ENCODE measurements at places on chromosomes 2 and 18. TPM values are rescaled to one million over a fixed set of nuclear protein-coding genes. Genes with fewer than 3 reads are reported as not detected.
A peak's percentile ranks its signal among the peaks of the same experiment; 100 is the strongest.

GRCh38 chr2:163374282-163374681 is 361.5 kb downstream of the FIGN start:
- H3K4me3 ChIP-seq, result no peak overlapping the region
- no peak overlapping the region for H3K27ac ChIP-seq
- no peaks in the 10 kb centered on the region for H3K4me1 ChIP-seq

GRCh38 chr2:97359861-97360584 is 229.7 kb downstream of the ANKRD36B start:
- DNase-seq, result peak; percentile 86
- no peak overlapping the region for H3K4me3 ChIP-seq
- H3K36me3 ChIP-seq, result no peaks in the 10 kb centered on the region
- H3K4me1 ChIP-seq, result peaks cover 11% of the 10 kb centered on the region
- no peak overlapping the region for H3K27ac ChIP-seq

DNA sequence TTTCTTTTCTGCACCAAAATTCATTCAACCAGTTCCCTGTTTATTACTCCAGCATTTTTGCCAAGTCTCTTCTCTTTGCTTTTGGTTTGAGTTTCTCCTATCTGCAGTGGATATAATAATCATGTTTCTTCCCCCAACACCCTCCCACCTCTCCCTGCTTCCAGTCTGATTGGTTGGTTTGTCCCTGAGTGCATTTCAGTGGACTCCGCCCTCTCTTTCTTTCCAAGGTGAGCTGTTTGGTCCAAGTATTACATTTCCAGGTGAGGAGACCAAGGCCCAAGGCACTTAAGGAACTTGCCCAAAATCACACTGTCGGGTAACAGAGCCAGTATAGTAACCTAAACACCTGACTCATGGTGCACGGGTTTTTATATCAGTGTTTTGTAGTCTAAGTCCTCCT is 17.7 kb downstream of the MRO start:
- H3K27ac ChIP-seq, result no peak overlapping the region
- DNase-seq, result no peak
- no peaks in the 10 kb centered on the region for H3K27me3 ChIP-seq
- no peaks in the 10 kb centered on the region for H3K4me1 ChIP-seq

GRCh38 chr18:80105369-80106167 is 3.5 kb upstream of the ADNP2 start:
- H3K4me3 ChIP-seq, result no peak overlapping the region
- H3K4me1 ChIP-seq, result peaks cover 6% of the 10 kb centered on the region
- no peaks in the 10 kb centered on the region for H3K27me3 ChIP-seq
- H3K27ac ChIP-seq, result no peak overlapping the region

DNA sequence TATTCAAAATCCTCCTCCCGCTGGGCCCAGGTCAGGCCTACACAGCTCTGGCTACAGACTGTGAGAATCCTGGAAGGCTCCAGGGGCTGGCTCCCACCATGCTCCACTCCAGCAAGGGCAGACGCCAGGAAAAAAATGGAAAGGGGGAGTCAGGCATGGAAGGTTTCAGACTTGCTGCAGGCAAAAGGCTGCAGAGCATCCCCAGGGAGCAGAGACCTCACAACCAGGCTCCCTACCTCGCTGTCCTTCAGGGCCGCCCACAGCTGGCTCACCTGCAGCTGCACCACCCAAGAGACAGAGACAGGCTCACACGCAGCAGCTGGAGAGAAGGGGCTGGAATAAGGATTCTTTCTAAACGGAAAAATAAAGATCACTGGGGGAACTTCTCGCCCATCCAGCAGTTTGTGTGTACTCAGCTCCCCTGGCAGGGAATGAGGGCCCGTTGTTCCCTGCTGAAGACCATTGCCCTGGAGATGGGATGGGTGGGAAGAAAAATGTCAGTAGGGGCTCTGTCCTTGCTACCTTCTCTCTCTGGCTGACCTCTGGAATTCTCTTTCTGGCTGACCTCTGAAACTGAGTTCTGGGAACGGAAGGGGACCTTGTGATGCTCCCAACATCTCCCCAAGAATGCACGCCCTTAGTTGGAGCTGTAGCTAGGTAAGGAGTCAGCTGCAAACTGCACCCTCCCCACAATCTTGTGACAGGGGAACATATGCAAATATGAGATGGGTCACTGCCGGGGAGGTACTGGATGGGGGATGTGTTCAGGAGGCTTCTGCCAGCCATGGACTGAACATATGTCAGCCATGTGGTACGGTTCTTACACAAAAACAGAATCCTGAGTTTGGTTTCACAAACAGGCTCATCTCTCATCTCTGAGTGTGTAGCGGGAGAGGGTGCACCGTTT is 34.5 kb downstream of the BCL2 start:
- no peak overlapping the region for H3K4me3 ChIP-seq
- H3K27me3 ChIP-seq, result no peaks in the 10 kb centered on the region
- no peak overlapping the region for H3K27ac ChIP-seq
- no peak for DNase-seq
- no peaks in the 10 kb centered on the region for H3K4me1 ChIP-seq

The ARHGAP25 gene
- total RNA-seq, result not detected

The PLB1 gene
- total RNA-seq, result 1.7 TPM

The COL4A4 gene
- 6.0 TPM for total RNA-seq

DNA sequence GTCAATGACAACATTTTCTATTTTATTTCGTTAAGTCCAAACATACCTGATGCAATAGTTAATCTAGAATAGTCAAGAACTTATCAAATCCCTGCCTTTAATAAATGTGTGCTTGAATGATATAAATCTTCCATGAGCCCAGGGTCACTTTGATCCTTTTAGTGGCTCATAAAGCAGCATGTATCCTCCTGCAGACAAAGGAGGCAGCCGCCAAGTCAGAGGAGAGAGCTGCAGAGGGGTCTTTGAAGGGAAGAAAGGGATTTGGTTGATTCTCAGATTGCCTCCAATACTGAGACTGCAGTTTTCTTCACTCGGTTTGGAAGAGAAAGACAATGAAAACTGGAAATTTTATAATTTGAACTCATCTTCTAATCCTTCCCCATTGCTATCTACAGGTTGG is 378.4 kb upstream of the PIK3C3 start:
- DNase-seq, result no peak
- no peak overlapping the region for H3K27ac ChIP-seq
- no peak overlapping the region for H3K4me3 ChIP-seq
- H3K27me3 ChIP-seq, result no peaks in the 10 kb centered on the region
- H3K36me3 ChIP-seq, result no peaks in the 10 kb centered on the region

The HOXD13 gene
- not detected for total RNA-seq

GRCh38 chr2:27218614-27219013 is 1.4 kb downstream of the CAD start:
- peak overlapping the region; percentile 76 for H3K4me3 ChIP-seq
- H3K4me1 ChIP-seq, result peaks cover 19% of the 10 kb centered on the region
- H3K36me3 ChIP-seq, result peaks cover 18% of the 10 kb centered on the region

GRCh38 chr2:114113518-114113917 is 223.6 kb downstream of the ACTR3 start:
- DNase-seq, result no peak
- no peaks in the 10 kb centered on the region for H3K36me3 ChIP-seq
- H3K4me3 ChIP-seq, result no peak overlapping the region
- no peaks in the 10 kb centered on the region for H3K4me1 ChIP-seq
- peaks cover 28% of the 10 kb centered on the region for H3K27me3 ChIP-seq

DNA sequence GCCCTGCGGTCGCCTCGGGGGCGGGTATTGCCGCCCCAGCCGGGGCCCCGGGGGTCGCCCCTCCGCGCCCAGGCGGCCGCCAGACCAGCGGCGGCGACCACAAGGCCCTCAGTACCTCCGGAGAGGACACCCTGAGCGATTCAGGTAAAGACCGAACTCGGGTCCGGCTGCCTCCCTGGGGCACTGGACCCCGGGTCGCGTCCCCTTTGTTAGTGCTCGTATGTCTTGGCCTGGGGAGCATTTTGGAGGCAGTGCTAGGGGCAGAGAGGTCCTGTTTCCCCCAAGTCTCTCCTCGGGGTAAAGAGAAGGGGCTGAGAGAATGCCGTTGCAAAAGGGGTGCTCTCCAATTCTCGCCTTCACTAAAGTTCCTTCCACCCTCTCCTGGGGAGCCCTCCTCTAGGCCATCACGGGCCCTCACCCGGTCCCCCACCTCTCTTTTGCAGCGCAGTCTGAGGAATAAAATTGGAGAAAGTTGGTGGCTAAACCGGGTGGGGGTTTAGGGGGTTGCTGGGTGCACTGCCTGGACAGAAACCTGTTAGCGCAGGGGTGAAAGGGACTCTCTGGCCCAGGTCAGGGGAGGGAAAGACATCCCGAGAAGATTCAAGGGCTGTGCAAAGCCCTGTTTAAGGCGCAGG is 2.5 kb downstream of the MYCN start:
- H3K4me1 ChIP-seq, result no peaks in the 10 kb centered on the region
- DNase-seq, result no peak
- no peak overlapping the region for H3K27ac ChIP-seq
- no peak overlapping the region for H3K4me3 ChIP-seq

The FEV gene
- not detected for total RNA-seq

The RAB6C gene
- total RNA-seq, result not detected

DNA sequence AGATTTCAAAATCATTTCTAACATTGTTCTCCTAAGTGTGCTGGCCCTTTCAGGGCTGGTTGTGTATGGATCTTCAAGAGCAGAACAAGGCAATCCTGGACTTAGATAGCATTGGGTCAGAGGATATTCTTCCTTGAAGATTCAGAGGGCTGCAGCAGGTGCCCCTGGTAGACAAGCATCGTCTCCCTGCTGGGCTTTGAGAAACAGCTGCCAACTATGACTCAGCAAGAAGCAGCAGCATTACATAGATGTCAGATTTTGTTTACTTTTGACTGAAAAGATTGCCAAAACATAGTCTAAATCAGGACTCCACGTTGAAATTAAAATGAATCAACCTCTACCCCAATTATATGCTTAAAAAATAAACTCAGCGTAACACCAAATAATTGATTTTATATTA is 618.8 kb downstream of the SOCS6 start:
- peak; percentile 10 for DNase-seq
- peak overlapping the region; percentile 18 for H3K27ac ChIP-seq
- no peaks in the 10 kb centered on the region for H3K36me3 ChIP-seq
- H3K4me1 ChIP-seq, result peaks cover 17% of the 10 kb centered on the region
- H3K27me3 ChIP-seq, result no peaks in the 10 kb centered on the region

- H3K27ac ChIP-seq, result no peak overlapping the region
- no peaks in the 10 kb centered on the region for H3K36me3 ChIP-seq
These were observed 196.5 kb downstream of the LNPK start for GRCh38 chr2:175805442-175806124.

- H3K27me3 ChIP-seq, result no peaks in the 10 kb centered on the region
- H3K27ac ChIP-seq, result no peak overlapping the region
- peaks cover 4% of the 10 kb centered on the region for H3K4me1 ChIP-seq
- DNase-seq, result no peak
- no peak overlapping the region for H3K4me3 ChIP-seq
- H3K36me3 ChIP-seq, result no peaks in the 10 kb centered on the region
These were observed 64.4 kb downstream of the KLHL29 start for GRCh38 chr2:23449413-23449812.

GRCh38 chr2:191266201-191266600 is 21.0 kb downstream of the MYO1B start:
- no peak for DNase-seq
- H3K27ac ChIP-seq, result no peak overlapping the region
- H3K4me3 ChIP-seq, result no peak overlapping the region
- no peaks in the 10 kb centered on the region for H3K4me1 ChIP-seq
- no peaks in the 10 kb centered on the region for H3K27me3 ChIP-seq

DNA sequence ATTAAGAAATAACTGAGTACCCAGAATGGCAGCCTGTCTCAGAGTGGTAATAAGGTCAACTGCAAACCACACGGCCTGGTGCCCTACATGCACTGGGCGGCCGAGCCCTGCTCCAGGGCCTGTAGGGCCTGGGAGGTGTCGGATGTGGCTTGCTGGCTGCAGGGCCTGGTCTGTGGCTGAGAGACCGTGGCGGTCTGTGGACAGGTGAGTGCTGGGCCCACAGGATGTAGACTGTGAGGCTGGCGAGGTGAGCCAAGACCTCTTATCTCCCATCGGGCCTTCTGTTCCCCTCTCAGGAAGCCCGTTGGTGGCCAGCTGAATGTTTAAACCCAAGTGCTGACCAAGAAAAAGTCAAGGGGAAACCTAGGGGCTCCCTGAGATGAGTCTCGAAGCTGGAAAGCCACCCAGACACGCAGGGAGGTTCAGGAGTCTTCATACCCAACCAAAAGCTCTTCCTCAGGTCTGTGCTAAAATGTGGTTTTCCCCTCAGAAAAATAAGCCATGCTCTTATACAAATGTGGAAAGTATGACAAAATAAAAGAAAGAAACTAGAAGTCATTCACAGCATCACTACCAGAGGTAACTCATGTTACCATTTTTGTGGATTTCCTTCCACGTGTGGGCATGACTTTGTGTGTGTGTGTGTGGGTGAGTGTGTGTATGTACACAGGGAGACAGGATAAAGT is 47.7 kb upstream of the CTDP1 start:
- no peaks in the 10 kb centered on the region for H3K36me3 ChIP-seq
- H3K4me3 ChIP-seq, result no peak overlapping the region
- H3K27ac ChIP-seq, result no peak overlapping the region
- H3K27me3 ChIP-seq, result peaks cover 48% of the 10 kb centered on the region
- no peaks in the 10 kb centered on the region for H3K4me1 ChIP-seq

DNA sequence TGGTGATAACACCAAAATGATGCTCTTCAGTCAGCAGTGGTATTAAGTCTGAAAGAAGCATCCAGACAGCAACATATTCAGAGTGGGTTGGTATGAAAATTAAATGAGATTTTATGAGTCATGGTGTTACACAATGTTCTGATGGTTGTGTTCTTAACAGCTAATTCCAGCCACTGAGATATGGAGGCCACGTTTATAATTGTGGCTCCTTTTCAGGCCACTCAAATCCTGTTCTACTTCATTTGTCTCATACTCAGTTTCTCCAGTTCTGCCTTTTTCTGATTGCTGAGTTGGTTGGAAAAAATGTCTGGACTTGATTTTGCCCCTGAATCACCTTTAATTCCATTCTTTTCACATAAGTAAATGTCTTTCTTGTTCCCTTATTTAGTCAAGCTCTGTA is 162.7 kb upstream of the COL3A1 start:
- H3K27ac ChIP-seq, result no peak overlapping the region
- no peaks in the 10 kb centered on the region for H3K4me1 ChIP-seq
- H3K27me3 ChIP-seq, result no peaks in the 10 kb centered on the region
- H3K4me3 ChIP-seq, result no peak overlapping the region
- H3K36me3 ChIP-seq, result no peaks in the 10 kb centered on the region
- DNase-seq, result no peak

The APCDD1 gene
- total RNA-seq, result not detected

DNA sequence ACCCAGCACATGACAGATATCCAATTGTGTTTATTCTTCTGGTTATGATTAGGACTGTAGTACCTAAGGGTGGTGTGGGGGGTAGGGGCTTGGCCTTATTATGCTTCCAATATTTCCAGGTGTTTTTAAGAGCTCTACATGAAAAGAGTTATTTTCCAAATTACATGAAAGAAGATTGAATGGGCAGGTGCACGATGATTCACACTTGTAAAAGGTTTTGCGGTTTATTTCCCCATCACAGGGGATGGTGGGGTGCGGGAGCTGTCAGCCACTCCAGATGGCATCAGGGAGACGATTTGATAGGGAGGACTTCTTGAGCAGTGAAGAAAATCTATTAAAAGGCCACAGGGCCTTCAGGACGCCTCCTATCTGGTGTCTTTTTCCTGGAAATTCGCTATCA is 15.1 kb upstream of the CCBE1 start:
- H3K4me3 ChIP-seq, result no peak overlapping the region
- H3K36me3 ChIP-seq, result no peaks in the 10 kb centered on the region
- H3K27me3 ChIP-seq, result no peaks in the 10 kb centered on the region

All from PC-9 (cell line).